Activated CD4-positive, alpha-beta T cell treated with anti-CD3 and anti-CD28 coated beads for 1 hour (primary cell): ENCODE measurements at places on chromosomes 2 and 18.

DNA sequence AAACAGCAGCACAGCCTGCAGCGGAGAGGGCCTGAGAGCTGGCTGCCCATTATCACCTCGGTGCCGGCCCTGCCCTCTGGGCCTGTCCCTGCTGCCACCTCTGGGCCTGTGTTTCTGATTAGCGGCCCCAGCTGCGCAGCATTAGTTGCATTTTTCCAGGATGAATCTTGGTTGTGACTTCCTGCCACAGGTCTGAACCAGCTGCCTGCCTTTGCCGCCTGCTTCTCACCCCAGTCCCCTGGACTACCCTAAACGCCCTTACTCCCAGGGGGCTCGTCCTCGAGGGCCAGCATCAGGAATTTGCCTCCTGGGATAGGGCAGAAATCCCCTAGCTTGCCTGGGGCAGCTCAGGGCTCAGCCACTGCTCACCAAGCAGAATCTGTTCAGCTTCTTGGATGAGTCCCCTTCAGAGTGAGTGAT, 342.8 kb downstream of the DYSF start:
- no peak for DNase-seq

- no peak for DNase-seq
Measured at GRCh38 chr2:52960881-52961280, 806.7 kb upstream of the CHAC2 start.

DNA sequence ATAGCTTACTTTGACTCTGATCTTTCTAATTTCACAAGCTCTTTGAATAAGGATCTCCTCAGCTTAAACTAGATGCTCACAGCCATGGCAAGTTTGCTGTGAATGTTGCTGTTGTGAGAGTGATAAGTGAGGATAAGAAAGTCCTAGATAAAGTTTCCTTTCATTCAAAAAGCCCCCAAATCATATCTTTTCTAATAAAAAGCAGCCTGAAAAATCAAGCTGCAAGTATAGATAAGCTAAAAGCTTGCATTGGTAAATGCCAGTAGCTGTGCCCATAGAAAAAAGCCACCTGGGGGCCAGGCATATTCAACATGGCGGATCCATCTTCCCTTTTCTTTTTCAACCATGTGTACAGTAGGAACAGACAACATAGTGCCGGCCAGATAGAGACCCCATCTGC, 4.3 kb downstream of the NLRC4 start:
- DNase-seq: no peak

- no peak for DNase-seq
Measured at GRCh38 chr2:101872480-101872879, 119.3 kb upstream of the IL1R2 start.

- DNase-seq: no peak
Measured at GRCh38 chr2:5391362-5391761, 300.8 kb upstream of the SOX11 start.

DNA sequence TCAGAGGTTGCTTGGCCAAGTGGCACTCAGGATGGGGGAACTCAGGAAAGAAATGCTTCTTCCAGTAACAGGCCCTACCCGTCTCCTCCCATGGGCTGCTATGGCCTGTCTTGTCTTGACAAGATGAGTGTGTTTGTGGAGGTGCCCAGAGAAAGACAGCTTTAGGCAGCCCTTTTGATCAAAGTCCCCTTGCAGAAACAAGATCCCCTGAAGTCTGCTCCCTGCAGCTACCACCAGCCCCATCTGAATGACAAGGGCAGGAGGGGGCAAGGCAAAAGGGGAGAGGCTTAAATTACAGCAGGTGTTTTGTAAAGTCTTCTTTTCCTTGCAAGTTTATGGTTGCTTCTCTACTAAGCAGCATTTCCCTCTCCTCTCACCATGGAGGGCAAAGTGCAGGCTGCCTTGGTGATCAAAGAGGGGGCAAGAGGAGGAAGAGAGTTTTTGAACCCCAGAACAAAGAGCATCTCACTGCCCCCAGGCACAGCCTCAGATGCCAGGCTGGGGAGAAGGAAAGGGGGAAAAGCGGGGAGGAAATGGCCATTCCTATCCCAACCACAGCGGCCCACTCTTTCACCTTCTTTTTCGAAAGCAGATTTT, 6.7 kb downstream of the EVA1A start:
- DNase-seq: no peak

- no peak for DNase-seq
Measured at GRCh38 chr2:128624956-128625355, 306.3 kb upstream of the HS6ST1 start.

- no peak for DNase-seq
Measured at GRCh38 chr2:202378001-202378400, 1.9 kb downstream of the BMPR2 start.

GRCh38 chr2:194155431-194155830, 1501.6 kb upstream of the SLC39A10 start:
- DNase-seq: no peak

DNA sequence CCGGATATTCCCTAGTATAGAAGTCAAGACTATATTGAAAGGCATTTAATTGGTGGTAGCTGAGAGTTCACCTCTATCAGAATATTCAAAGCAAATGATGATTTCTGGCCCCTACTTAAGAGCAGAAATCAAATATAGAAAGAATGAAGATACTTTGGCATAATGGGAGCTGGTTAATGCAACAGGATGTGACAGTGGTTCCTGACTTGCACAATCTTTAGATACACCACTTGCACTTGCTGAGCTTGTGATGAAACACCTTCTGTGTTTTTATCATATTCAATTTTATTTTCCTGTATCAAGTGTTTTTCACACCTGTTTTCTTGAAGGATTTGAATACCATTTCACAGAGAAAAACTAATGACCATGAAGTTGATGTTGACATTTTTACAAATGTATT, 124.1 kb upstream of the CDH19 start:
- no peak for DNase-seq

DNA sequence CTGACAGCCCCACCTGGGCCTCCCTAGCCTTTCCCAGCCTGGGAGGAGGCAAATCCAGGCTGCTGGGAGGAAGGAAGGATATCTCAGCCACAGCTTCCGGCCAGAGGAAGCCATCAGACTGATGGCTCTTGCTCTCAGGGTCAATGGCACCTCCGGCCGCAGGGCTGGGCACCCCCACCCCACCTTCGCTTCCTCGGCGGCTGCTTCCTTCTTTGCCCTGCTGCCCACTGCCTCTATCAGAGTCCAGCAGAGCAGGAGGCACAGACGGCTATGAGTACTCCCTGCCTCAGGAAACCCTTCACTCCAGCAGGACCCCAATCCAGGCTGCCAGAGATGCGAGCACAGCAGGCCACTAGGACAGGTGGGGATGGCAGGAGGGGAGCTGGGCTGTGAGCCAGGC, 3.3 kb downstream of the SEMA4C start:
- DNase-seq: no peak

GRCh38 chr2:26959331-26959730, 11.1 kb upstream of the MAPRE3 start:
- DNase-seq: no peak

DNA sequence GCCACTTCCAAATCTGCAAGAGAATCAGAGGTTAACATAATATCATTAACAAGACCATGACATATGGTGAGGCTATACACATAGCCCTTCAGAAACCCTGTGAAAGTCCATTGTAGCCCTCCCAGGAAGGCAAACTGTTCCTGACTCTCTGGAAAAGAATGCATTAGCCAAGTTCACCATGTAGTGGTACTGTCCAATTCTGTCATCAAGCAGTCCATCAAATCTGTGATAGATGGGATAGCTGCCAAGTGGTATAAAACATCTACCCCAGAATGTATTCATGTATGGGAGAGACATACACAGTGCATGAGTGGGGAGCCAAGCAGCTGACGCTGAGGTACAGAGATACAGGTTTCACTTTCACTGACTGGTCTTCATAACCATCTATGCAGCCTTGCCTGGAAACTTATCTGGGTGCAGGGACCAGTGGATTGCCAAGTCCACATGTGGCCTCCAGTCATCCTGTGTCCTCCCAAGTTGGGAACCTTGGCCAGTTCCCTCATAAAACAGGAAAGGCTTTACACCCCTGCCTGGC, 281.1 kb downstream of the MBD2 start:
- no peak for DNase-seq

- no peak for DNase-seq
Measured at GRCh38 chr2:42060028-42060427, 12.2 kb downstream of the PKDCC start.

- DNase-seq: no peak
Measured at GRCh38 chr2:98311771-98312545, 34.3 kb upstream of the CNGA3 start.

GRCh38 chr2:126850940-126851339, 47.8 kb upstream of the TEX51 start:
- no peak for DNase-seq

DNA sequence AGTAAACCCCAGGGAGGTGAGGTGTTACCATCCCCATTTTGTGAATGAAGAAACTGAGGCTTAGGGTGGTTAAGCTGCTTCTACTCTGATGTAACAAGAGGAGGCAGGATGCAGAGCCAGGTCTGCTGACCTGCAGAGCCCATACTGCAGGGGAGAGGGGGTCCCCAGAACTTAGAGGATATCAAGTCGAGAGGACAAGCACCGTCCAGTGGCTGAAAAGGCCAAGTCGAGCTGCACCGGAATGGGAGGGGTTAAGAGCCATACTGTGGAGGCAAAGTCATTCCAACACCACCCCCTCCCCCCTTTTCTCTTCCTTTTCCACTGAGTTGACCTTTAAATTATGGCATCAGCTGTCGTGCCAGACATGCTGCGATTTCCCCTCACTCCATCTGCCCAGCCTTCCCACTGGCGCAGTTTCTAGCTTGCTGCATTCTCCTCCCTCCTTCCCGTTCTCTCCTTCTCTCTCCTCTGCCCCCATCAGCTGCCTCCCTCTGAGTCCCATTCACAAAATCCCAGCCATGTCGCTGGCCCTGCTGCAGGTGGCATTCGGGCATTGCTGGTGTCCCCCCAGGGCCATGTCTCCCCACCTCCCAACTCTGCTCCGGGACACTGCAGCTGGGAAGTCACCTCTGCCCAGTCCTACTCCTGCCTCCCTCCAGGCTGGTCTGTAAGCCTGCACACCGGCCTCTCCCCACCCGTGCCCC, 346.9 kb downstream of the DYSF start:
- DNase-seq: no peak

- DNase-seq: no peak
Measured at GRCh38 chr18:48615566-48616401, 77.0 kb downstream of the CTIF start.

- no peak for DNase-seq
Measured at GRCh38 chr18:77068321-77069312, 64.0 kb downstream of the MBP start.

GRCh38 chr18:6255116-6255705, 159.5 kb downstream of the L3MBTL4 start:
- DNase-seq: no peak

DNA sequence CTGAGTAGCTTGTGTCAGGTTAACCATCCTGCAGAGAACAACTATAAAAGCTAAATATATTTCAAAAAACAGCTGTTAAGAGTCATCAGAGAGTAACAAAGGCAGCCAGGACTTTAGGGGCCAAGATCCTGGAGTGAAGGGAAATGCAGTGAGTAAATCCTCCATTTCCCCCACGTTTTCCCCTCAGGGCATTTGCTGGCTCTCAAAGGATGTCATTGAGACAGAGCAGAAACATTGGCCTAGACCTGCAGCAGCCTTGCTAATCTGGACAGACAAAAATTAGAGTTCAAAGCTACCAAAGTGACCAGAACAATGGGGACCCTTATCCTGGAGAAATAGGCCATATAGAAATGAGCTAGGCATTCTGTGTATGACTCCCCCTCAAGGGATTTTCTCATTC, 21.1 kb upstream of the KLHL29 start:
- DNase-seq: no peak

DNA sequence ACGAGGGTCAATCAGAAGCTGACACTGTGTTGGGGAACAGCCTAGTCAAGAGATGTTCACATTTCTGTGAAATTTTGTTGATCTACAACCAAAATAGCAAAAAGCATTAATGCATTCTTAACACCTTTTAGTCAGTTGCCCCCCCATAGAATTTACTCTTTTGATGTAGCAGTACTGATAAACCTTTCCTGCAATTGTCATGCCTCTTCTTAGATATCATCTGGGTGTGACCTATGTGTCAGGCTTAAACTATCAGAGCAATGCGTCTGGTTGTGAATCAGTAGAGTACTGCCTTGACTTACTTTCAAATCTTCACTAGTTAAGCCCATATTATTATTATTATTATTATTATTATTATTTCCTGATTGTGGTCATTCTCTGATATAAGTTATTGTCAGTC, 61.9 kb downstream of the GREB1L start:
- DNase-seq: no peak

DNA sequence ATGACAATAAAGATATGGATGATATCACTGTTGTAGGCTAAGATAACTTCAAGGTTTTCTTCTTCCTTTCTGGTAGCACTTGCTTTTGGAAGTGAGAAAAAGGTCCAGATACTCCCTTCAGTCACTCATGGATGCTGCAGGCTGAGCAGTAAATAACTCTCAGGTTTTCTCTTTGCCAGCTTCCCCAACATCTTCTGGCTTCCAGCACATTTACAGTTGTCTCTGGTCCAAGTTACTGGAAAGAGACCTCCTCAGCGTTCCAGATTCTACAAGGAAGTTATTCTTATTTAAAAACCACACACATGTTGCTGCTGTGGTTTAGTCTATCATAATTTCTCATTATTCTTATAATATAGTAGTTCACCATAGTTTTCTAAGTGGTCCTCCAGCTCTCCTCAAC, 383.4 kb downstream of the PLCL1 start:
- DNase-seq: no peak

DNA sequence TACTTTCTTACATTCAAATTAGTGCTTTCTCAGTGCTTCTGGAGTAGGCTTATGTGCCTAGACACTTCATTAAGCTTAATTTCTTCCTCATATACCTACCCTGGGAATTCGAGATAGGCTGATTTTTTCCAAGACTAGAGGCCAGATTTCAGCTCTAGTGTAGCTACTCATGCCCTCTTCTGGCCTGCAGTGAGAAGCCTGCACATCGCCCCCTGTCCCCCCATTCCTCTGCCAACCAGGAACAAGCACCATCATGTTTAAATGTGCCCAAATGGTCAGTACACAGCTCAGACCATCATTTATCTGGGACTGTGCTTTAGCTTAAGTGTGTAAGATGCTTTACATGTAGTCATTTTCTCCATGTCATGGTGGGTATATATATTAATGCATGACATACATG, 1218.8 kb upstream of the LRRTM1 start:
- no peak for DNase-seq

GRCh38 chr18:21777814-21778213, 37.2 kb downstream of the MIB1 start:
- no peak for DNase-seq

GRCh38 chr2:232574674-232575403, 24.4 kb downstream of the EIF4E2 start:
- DNase-seq: no peak

DNA sequence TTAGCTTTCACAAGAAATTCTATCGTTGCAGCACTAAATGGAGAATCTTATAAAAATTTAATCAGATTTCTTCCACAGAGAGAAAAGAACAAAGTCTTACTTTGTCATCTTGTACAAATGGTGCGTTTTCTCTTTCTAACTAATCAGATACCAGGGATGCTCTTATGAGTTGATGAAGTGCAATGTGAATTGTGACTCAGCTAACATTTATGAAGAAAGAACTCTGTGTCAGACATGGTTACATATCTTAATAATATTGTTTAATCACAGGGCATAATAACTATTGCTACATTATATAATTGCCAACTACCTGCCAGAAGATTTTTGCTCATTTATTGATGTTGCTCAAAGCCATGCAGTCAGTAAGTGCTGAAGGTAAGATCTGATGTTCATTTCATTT, 465.0 kb downstream of the CCDC85A start:
- no peak for DNase-seq
